ENCODE measurements at places on chromosomes 6 and 20.
A peak's percentile ranks its signal among the peaks of the same experiment; 100 is the strongest.

GRCh38 chr6:124223611-124224345 is 420.1 kb downstream of the NKAIN2 start:
- DNase-seq = no peak

DNA sequence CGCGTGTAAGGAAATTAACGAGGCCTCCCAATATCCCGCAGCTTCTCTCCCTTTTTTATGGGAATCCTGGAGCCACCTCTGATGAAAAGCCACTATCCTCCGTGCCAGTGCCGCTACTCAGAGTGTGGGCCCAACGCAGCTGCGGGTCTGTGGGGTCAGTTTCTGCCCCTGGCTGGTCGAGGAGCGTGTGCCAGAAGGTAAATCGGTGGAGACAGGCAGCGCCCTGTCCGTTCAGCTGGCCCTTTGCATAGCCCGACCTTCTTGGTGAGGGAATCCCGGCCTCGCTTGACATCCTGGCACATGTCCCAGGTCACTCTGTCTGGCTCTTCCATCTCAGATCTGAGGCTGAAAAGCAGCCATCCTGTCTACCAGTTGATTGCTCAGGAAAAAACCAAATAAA is 4.6 kb downstream of the THBS2 start:
- DNase-seq = no peak

GRCh38 chr20:15528391-15529111 is 1044.7 kb downstream of the KIF16B start:
- no peak for DNase-seq

DNA sequence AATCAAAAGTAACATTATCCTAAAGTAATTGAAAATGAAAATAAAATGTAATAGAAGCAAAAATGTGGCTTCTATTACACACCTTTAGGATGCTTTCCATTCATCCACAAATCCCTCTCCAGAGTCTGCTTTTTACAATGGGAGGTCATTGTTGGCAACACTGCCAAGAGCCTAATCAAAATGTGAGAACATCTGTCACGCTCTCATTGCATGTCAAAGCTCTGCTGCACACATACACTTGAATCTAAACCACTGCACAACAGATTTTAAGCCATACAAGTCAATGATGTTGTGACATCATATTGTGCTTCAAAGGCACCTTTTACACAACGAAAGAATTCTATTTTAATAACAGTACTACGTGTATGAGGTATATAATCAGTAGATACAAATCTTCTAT is 82.1 kb downstream of the PREP start:
- no peak for DNase-seq

- no peak for DNase-seq
Observed at GRCh38 chr6:68059261-68059660, 575.8 kb upstream of the ADGRB3 start.

- no peak for DNase-seq
Observed at GRCh38 chr20:40600441-40601219, 88.4 kb downstream of the MAFB start.

- no peak for DNase-seq
Observed at GRCh38 chr6:141562186-141562811, 570.4 kb upstream of the GJE1 start.

GRCh38 chr20:13278812-13279570 is 57.9 kb downstream of the ISM1 start:
- no peak for DNase-seq

DNA sequence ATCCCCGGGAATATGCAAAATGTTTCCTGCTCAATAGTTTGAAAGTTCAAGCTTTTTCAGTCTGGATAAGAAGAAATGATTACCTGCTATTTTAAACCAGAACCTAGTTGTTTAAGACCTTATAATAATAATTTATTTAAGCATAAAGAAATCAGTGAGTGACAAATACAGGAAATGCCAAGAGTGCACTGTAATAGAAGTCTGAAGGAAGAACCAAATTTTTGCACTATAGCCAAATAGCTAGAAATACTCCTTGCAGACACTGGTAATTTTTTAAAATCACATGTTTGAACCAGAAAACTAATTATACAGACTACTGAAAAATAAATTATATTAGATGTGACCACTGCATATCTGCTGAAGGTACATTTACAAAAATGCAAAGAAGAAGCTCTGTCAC is 93.2 kb downstream of the MMS22L start:
- DNase-seq = no peak

- DNase-seq = no peak
Observed at GRCh38 chr6:139595183-139595582, 220.7 kb upstream of the CITED2 start.

- DNase-seq = no peak
Observed at GRCh38 chr6:33784787-33785186, 4.1 kb downstream of the LEMD2 start.

DNA sequence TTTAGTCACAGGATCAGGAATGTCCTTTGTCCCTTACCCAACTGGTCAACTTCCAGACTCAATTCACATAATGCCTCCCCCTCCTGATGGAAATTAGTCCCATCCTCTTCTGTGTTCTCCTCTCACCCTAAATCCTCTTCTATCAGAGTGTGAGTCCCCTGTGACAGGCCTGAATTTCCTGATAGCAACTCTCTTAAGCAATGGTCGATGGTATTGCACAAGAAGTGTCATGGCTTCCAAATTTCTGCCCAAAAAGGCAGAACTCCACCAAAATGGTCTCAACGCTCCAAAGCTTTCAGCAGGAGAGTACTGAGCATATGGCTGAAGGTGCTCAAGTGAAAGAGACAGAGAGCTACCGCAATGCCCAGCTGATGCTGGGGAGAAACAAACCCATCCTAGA is 2.4 kb downstream of the PREP start:
- DNase-seq = no peak

DNA sequence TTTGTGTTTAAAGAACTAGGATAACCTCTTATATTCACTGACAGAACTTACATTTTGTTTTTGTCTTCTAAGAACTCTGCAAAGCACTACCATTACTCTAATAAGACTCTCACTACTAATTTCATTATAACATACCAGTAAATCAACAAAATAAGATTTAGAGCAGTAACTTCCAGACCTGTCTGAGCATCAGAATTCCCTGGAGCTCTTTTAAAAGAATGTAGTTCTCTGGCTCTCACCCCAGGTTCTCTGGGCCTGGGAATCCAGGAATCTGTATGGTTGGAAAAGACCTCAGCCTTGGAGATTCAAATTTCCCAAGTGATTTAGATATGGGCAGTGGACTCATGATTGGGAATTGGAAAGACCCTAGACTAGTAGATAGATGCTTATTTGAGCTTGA is 89.4 kb downstream of the JAG1 start:
- no peak for DNase-seq

GRCh38 chr20:50663095-50663821 is 28.1 kb downstream of the RIPOR3 start:
- DNase-seq = no peak

- DNase-seq = no peak
Observed at GRCh38 chr6:31778193-31778592, 1.1 kb upstream of the VWA7 start.

- DNase-seq = peak; percentile 65
Observed at GRCh38 chr20:34824452-34824805, 1.0 kb downstream of the NCOA6 start.

GRCh38 chr6:133017581-133017980 is 203.2 kb downstream of the RPS12 start:
- DNase-seq = no peak

DNA sequence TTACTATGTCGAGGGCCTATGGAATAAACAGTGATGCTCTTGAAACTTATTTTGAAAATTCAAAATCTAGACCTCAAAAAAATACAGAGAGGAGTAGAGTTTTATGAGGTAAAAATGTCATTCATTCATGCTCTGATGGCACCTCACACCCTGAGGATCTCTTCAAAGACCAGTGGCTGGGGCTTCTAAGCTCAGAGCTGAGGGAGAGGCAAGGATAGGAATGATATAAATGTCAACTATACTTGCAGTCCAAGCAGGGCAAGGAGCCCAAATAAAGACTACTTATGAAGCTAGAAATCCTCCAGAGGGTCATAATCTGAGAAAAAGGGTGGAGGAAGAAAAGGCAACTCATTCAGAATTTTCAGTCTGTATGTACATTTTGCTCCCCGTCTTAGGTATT is 136.7 kb upstream of the CARMIL1 start:
- DNase-seq = no peak

DNA sequence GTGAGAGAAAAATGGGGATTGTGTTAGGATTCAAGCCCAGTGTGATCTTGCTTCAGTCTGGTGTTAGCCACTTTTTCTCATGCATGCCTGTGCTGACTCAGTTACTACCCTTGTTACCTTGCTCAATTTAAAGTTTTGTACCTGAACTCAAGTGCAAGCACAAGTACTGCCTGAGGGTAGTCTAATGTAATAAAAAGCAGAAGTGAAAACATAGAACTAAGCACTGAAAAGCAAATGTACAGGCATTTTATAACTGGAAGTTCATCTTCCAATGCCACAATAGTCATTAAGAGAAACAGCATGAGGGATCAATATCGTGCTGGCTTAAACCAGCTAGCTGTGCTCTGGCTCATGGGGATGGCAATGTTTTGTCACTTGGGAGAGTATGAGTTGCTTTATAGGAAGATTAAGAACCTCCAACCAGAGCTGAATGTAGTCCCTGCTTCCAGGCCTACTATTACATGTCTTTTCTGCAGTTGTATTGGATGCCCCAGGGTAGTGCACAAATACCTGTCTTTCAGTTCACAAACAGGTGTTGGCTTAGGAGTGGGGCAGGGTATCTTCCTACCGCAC is 48.7 kb downstream of the SLC35F1 start:
- no peak for DNase-seq

GRCh38 chr6:75206576-75207342 is 906 bp upstream of the COL12A1 start:
- peak; percentile 3 for DNase-seq

GRCh38 chr6:7996538-7997111 is 67.6 kb downstream of the BLOC1S5 start:
- no peak for DNase-seq

GRCh38 chr6:143679041-143679440 is 1.3 kb downstream of the PHACTR2 start:
- DNase-seq = no peak

GRCh38 chr6:165573671-165574070 is 89.4 kb downstream of the PDE10A start:
- no peak for DNase-seq

GRCh38 chr20:58747211-58747610 is 54.6 kb downstream of the NPEPL1 start:
- no peak for DNase-seq

- no peak for DNase-seq
Observed at GRCh38 chr6:24454452-24454851, 34.9 kb downstream of the GPLD1 start.

GRCh38 chr6:63558278-63558677 is 14.0 kb upstream of the LOC128125822 start:
- DNase-seq = no peak

- DNase-seq = no peak
Observed at GRCh38 chr6:157984686-157985225, 3.1 kb downstream of the SYNJ2 start.

DNA sequence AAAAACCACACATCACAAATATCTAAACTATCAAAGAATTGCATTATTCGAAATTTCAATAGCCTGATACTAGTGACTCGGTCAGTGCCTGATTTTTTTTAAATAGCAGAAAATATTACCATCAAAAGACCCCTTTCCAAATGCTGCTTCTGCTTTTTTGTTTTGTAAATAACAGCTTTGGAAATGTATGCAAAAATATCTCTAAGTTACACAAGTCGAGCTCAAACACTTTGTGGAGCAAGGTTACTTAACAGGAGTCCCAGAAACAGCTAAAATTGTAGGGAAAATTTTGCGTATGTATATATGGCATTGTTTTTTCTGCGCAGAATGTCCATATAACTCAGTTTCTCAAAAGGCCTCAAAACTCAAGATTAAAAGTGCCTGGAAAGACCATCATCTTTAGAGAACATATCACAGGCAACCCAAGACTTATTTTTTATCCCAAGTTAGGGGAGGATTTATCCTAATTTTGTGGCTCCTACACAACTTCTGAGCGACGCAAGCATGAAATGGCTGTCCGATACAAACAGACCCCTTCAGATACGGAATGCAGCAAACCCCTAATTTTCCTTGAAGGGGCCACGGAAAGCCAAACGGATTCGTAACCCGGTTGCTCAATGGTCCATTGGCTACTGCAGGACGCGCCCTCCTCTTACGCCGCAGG is 1.3 kb downstream of the CEP85L start:
- DNase-seq = no peak

GRCh38 chr6:118408863-118409262 is 139.2 kb upstream of the PLN start:
- DNase-seq = no peak
